ENCODE measurements at places on chromosomes 5 and 9.

DNA sequence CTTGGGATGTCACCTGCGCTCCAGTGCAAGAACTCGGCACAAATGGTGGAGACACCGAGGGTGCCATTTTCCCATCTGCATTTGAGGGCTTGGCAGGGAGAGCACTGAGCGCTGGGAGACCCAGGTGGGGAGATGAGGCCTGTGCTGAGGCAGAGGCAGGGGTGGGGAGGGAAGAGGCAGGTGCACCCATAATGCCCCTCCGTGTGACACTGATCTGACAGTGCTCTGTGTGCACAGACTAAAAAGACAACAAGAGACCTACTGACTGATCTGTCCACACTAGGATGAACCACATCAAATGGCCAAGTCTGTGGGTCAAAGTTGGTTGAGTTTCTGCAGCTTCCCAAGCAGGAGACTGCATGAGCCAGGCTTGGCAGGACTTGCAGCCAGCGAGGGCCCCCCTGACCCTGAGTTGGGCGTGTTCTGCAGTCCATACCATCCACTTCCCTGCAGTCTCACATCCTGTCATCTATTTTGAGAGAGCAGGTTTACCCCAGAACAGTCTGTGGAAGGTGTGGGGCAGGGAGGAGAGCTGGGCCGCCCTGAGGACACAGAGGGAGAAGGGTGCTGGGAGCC lies 41.9 kb downstream of the NEK6 start:
- DNase-seq, result no peak

DNA sequence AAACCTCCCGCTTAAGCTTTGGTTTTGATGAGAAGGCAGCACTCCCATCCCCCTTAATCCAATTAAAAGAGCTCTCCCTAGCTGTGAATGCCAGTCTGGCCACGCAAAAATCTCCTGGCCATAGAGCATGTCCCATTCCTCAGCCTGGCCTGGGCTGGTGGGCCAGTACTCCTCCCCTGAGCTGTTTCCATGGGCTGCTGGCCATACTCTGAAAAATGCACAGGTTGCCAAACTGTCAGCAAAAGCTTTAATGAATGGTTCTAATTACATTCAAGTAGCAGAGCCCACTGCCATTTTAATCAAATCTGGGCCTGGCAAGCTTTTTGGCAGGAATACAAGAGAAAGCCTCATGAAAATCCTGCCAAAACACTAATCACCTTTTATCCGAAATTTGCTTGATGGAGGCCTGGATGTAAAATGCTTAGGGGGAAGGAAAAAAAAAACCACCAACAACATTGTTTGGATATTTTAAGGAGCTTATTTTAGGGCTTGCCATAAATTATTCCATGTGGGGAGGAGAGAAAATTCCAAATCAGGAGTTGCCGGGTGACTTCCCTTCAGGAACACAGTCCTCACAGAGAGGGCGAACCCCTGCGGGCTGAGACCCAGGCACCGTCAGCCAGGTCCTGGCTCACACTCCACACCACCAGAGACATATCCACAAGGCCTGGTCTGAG lies 243.3 kb downstream of the SEC61B start:
- DNase-seq, result no peak

- peak; percentile 66 for DNase-seq
Observed at GRCh38 chr9:32431940-32432555, 47.6 kb downstream of the ACO1 start.

GRCh38 chr9:117549444-117549843 lies 134.6 kb upstream of the ASTN2 start:
- no peak for DNase-seq

- no peak for DNase-seq
Observed at GRCh38 chr5:142320851-142321560, 3.8 kb downstream of the SPRY4 start.

- no peak for DNase-seq
Observed at GRCh38 chr5:53882676-53883031, 322.2 kb downstream of the NDUFS4 start.

- no peak for DNase-seq
Observed at GRCh38 chr5:66002415-66002814, 76.0 kb downstream of the ERBIN start.

DNA sequence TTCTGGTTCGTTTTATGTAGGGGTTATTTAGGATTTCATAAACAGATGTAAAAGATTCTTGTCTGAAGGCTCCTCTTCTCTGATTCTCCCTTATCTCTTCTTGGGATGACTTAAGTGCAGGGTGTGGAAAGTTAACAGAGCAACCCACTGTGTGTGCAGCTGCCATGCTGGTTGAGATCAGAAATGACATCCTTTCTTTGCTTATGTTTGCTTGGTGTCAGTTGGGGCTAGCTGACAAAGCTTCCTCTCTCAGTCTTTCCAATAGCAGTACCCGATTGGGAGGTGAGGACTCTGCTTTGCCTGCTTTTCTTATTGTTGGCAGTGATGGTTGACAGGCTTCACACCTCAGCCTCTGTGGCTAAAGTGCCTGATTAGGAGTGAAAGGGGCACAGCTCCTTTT lies 26.5 kb downstream of the OGN start:
- DNase-seq, result no peak

DNA sequence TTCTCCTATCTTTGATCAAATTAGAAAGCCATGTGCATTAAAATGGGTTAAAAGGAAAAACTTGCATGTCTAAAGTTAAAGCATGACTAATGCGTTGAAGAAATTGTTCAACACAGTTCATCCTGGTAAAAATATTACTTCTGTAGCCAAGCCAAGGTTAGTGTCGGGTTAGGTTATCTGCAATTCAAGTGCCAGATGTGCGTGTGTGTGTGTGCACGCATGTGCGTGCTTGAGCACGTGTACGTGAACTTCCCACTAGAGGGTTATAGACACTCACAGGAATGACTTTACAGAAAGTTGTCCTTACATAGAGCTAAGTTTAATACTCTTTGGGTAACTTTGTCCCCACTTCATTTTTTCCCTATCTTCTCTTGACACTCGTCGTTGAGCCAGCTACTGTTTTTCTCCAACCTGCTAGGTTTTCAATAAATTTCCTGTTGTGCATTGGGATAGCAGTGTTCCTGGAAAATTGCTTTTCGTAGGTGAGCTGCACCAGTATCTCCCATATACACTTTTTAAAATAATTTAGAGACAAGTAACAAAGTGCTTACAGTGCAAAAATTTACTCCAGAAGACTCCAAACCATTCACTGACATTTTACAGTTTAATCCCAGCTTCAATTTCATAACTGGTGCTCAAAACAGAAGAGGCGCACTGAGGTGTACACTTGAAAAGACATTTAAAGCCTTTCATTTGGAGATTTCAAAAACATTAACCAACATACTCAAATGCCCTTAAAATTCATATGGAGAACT lies 353.8 kb downstream of the NFIB start:
- no peak for DNase-seq

- no peak for DNase-seq
Observed at GRCh38 chr5:88488130-88488529, 219.5 kb upstream of the TMEM161B start.

- no peak for DNase-seq
Observed at GRCh38 chr9:109115931-109116526, 3.7 kb downstream of the TMEM245 start.

DNA sequence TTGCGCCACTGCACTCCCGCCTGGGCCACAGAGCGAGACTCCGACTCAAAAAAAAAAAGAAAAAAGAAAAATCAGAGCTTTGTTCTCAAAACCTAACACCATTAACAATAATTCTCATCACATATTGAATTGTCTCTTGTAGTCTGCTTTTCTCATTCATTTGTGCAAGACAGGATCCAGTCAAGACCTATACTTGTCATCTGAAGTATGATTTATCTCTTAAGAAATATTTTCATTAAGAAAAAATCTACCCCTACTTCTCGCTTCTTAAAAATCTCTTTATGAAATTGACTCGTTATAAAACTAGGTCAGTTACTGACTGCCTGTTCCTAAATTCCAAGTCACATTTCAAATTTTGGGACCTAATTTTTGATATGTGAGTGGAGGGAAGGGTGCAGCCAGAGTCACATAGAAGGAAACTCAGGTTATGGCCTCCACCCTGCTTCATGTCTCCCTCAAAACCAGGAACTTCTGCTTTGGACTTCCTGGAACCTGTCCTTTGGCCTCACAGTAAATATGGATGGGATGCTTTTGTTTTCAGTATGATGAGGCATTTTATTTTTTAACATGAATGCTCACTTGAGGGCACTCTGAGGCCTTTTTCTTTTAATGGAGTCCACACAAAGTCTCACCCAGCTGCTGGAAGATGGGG lies 18.9 kb downstream of the ZNF169 start:
- DNase-seq, result no peak

DNA sequence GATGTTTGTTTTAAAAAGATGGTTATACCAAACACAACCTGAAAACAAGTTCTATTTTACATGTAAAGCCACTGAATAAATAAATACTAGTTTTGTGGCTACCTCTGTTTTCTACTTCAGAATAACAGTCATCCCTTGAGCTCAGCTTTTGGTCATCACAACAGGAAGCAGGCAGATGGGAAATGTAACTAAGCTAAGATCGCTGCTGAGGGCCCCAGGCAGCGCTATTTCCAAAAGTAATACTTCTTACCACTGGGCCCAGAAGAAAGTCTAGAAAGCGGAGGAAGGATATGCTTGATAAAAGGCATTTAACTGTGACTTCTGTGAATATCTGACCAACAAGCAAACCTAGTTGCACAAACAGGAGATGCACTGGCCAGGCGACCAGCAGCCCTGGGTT lies 61.4 kb downstream of the SERINC5 start:
- DNase-seq, result peak; percentile 43

- no peak for DNase-seq
Observed at GRCh38 chr9:127874301-127875221, 2.9 kb downstream of the AK1 start.

DNA sequence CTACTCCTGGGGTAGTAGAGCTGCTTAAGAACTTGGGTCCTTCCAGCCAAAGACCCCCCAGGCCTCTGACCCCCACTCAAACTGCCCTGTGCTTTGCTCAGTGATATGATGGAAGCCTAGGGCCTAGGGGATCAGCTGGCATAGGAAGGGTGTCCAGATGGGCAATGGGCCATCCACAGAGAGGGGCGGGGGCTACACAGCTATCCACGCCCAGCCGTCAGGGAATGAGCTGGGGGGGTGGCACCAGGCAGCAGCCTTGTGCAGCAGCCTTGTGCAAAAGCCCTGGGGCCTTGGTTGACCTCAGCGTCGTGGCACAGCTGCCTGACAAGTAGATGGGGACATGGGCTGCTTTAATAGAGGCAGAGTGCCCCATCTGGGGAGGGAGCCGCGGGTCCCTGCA lies 43.2 kb downstream of the DAB2IP start:
- no peak for DNase-seq

DNA sequence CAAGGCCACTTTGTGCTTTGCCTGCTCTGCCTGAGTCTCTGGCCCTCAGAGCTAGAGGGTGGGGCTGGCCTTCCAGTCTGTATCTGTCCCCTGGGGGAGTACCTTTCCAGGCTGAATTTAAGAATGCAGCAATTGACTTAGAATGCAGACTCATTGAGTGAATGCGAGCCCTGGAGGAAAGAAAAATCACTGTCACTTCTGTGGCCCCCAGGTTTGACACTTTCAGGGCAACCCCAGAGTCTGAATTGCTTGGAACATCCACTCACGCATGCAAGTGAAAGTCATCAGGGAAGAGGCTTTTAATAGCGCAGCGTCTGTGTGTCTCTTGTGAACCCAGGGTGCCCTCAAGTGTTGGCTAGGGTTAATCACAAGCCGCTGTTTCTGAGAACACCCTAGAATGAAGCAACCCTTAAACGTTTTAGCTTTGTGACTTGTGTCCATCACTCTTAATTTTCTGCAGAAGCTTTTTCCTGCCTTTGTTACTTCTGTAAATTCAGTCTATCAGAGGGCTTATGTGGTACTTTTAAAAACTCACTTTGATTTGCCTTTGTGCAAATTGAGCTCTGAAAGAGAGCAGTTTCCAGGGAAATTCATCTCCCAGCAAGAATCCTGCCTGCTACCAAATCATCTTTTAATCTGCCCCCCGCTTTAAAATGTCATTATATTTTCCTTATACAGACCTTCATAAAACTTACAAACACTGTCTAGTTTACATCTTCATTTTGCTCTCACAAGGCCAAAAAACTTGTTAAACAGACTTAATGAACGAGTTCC lies 146.8 kb upstream of the IQGAP2 start:
- DNase-seq, result peak; percentile 65

DNA sequence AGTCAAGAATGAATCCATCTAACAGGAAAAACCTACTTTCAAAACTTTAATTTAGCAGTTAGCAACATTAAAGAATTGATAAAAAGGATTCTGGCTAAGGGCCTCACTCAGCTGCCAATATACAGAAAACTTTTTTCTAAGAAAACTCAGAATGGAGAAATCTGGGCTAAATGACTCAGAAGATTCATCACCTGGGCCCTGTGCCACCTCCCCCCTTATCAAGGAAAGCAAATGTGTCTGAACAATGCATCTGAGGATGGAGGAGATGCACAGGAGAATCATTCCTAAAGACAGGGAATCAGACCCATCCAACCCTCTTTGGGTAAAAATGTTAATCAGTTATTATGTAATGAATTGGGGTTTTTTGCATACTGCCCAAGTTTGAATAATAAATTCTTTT lies 592.0 kb upstream of the DMAC1 start:
- DNase-seq, result no peak

DNA sequence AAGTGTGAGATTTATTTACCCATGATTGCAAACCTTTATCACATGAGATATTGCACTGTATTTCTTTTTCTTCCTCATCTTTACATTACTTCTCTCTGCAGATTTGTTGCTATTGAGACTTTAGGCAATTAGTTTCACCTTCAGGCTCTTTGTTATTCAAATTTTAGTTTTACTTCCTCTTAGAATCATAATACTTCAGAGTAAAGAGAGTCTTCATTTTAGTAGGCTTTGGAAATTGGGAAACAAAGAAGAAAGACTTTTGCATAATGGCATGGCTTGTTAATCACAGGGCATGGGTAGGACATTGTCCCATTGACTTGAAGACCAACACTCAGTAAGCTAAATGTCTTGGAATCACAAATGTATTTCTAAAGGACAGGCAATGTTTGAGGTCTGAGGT lies 1.2 kb upstream of the PCDHGA5 start:
- no peak for DNase-seq

GRCh38 chr9:137975527-137975913 lies 97.9 kb downstream of the CACNA1B start:
- no peak for DNase-seq

DNA sequence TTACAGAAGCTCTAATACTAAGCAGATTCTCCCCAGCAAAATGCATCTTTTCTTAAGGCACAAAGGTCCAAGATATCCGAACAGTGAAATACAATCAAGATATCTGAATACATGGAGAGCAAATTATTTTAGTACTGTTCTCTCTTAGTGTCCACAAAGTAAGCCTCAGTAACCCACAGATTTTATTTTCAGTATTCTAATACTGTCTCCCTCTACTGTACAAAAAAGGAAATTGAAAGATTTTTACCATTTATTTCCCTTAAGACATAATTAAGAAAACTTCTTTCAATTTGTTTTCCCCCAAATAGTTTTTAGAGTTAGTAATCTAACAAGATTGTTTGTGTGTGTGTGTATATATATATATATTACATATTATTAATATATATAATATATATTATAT lies 24.7 kb upstream of the NOL6 start:
- DNase-seq, result no peak

DNA sequence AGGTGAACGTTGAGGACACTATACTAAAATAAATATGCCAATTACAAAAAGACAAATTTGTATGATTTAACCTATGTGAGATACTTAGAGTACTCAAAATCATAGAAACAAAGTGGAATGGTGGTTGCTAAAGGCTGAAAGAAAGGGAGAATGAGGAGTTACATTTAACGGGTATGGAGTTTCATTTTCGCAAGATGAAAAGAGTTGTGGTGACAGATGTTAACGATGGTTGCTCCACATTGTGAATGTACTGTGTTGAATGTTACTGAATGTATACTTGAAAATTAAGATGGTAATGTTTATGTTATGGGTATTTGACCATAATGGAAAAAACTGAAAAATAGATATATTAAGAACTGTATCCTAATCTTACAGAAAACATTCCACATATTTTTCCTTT lies 51.3 kb upstream of the MOCS2 start:
- DNase-seq, result no peak

Measured in CD4-positive, alpha-beta T cell treated with Interleukin-6 for 4 hours (primary cell).